ENCODE measurements at places on chromosomes 13 and 19.

DNA sequence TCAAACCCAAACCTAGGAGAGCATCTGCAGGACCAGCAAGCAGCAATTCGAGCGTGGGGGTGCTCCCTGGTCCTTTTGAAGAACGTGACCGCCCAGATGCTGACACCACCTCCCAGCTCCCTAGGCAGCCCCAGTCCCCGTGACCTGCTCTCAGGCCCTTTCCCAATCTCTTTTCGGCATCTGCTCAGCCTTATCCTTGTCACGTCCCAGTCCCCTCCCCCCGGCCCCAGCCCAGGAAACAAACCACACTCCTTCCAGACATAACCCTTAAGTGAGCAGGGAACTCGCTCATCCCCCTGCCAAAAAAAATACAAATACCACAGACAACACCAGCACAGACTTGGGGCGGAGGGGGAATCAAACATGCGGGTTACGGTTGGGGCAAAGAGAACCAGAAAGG, 3.3 kb downstream of the MLLT1 start:
- no peak for DNase-seq

- no peak for DNase-seq
Observed at GRCh38 chr19:57587529-57587928, 3.6 kb downstream of the ZIK1 start.

- DNase-seq: peak; percentile 43
Observed at GRCh38 chr13:114339857-114340534, 25.7 kb downstream of the CHAMP1 start.

GRCh38 chr13:91144486-91144885, 203.0 kb upstream of the MIR17HG start:
- DNase-seq: no peak

DNA sequence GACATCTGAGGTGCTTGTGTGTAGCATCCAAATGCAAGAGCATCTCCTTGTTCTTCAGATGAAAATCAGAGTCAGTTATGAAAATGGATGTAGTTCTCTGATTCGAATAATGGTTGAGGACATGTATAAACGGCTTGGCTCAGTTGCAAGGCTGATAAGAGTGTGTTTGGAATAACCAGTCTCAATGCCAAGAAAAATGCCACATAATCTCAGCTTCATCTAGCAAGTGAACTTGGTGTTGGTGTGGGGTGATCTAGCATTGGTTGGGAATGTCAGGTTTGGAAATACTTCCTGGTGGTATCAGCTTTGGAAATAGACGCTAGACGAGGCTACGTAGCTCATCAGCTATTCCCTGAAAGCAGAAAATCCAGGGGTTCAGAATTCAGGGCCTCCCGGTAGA, 362.0 kb downstream of the FGF9 start:
- DNase-seq: no peak

DNA sequence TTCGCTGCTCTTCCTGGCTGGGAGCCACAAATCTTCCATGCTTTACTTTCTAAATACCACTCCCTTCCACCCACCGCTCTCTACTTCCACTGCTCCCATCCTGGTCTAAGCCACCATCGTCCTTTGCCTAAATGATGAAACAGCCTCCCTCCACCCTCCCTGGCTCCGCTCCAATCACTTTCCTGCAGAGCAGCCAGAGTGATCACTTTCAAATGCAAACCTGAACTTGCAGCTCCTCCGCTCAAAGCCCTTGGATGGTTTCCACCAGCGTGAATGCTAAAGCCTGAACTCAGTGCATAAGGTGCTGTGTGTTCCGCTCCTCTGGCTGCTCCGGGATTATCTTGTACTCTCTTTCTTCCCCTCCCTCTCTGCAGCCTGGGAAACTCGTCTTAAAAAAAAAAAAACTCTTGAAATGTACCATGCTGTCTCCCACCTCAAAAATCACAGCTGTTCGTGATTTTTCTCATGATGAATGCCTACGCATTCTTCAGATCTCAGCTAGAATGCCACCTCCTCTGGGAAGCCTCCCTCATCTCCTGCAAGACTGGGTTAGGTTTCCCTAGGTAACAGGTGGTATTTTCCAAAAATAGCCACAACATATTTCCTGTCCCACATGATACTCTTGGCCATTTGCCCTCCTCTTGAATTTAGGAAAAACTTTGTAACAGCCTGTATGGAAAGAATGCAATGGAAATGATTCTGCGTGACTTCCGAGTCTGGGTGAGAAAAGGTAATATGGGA, 3.7 kb upstream of the SIN3B start:
- no peak for DNase-seq

GRCh38 chr13:67880916-67881315, 650.8 kb upstream of the PCDH9 start:
- no peak for DNase-seq

GRCh38 chr13:45199711-45200110, 1.1 kb downstream of the KCTD4 start:
- no peak for DNase-seq

DNA sequence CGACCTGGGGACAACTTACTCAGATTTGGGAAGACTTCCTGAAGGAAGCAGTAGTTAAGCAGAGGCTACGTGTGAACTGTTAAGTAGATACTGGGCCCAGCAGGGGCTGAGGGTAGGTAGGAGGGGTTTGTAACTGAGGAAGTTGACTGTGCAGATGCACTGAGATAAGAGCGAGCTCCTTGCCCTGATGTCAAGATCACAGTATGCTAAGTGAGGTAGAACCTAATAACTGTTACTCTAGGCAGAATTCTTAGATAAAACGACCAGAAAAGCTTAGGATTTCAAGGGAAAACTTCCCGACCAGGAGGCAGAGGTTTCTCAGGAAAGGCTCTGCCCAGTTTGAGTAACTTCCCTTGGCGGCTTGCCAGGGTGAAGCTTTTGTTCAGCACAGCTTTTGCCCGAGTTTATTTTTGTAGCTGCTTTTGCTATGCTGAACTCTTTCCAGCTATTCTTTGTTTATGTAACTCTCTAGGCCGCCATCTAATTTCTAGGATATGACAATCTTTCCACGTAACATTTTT, 632.1 kb downstream of the DIAPH3 start:
- DNase-seq: no peak

- DNase-seq: no peak
Observed at GRCh38 chr19:19529783-19530422, 1.2 kb downstream of the YJEFN3 start.

GRCh38 chr19:1252221-1252820, 3.9 kb downstream of the MIDN start:
- DNase-seq: peak; percentile 83

DNA sequence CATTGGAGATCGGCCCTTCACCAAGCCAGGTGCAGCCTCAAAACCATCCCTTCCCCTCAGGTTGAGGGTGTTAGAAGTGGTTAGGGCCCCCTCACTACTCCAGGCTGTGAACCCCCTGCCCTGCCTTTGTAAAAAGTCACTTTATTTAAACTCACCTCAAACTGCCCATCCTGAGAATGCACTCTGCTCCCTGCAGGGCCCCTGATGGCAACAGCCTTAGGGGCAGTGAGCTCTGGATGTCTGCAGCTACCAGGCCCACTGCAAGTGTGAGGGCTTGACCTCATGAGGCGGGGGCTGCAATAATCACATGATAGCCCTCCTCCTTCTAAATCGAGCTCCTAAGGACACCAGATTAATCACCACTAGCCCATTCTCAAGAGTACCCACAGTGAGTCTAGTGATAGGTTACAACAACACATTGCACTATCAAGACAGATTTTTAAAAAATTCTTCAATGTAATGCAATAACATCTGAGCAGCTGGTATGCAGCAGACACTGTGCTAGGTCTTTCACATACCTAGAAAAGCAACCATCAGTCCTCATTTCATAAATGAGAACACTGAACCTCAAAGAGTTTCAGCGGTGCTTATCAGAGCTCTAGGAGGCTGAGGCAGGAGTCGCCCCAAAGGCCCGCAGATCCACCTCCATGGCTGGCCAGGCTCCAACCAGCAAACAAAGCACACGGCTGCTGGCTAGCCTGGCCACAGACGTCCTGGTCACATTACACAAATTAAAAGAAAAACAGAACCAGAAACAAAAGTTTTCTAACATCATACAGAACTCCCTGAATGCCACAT, 26.0 kb downstream of the SLC7A1 start:
- no peak for DNase-seq

GRCh38 chr13:23022704-23023103, 158.1 kb upstream of the SGCG start:
- DNase-seq: no peak

DNA sequence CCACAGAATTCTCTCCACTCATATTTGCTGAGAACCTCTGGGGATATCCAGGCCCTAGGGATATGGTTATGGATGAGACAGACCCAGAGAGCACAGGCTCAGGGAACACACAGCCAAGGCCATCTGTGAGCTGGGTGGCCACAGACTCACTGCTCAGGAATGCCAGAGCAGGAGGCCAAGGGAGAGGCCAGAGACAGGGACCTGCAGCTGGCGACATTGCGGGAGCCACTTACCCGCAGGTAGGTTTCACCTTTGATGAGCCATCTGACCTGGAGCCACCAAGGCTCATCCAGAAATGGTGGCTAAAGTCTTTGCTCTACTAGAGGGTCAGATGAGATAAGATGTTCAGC, 29.4 kb downstream of the CCNE1 start:
- DNase-seq: no peak

DNA sequence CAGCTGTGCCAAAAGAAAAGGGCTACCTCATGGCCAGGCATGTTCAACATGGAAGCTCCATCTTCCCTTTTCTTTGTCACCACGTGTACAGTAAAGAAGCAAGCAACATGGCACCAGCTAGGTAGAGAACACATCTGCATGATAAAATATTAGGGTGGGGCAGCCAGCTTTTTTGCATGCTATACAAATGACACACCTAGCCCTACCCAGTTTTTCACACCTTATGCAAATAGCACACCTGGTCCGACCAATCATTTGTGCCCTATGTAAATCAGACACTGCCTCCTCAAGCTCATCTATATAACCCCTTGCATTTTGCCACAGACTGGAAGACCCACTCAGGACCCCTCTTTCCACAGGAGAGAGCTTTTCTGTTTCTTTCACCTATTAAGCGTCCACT, 85.5 kb downstream of the STOML3 start:
- no peak for DNase-seq

GRCh38 chr13:31424130-31424729, 224.5 kb downstream of the B3GLCT start:
- DNase-seq: peak; percentile 59
